Vein endothelial cell (primary cell): ENCODE measurements at places on chromosomes 12 and 14. TPM values are rescaled to one million over a fixed set of nuclear protein-coding genes. Genes with fewer than 3 reads are reported as not detected.

Gene PLEK2
- total RNA-seq = 1.6 and 2.9 TPM in 2 replicates

Gene VEZT
- 126 and 135 TPM in 2 replicates for total RNA-seq

Gene CLEC9A
- not detected in 2 replicates for total RNA-seq

Gene G2E3
- 11.1 and 21.4 TPM in 2 replicates for total RNA-seq

Gene A2M
- 24.5 and 37.6 TPM in 2 replicates for total RNA-seq

Gene APOF
- total RNA-seq = not detected in 2 replicates

Gene KLRD1
- under 0.01 TPM in 2 replicates for total RNA-seq

Gene HOXC11
- total RNA-seq = under 0.01 TPM in 1 of 2 replicates, not detected in the other
